ENCODE measurements at places on chromosomes 5 and 9. TPM values are rescaled to one million over a fixed set of nuclear protein-coding genes. Genes with fewer than 3 reads are reported as not detected.

- DNase-seq, result peak; percentile 45
Measured at GRCh38 chr9:26292943-26293342, 599.7 kb downstream of the CAAP1 start.

- peak; percentile 71 for DNase-seq
Measured at GRCh38 chr5:107743373-107744000, 72.8 kb upstream of the EFNA5 start.

Gene ZNF658
- total RNA-seq, result 5.9 TPM

DNA sequence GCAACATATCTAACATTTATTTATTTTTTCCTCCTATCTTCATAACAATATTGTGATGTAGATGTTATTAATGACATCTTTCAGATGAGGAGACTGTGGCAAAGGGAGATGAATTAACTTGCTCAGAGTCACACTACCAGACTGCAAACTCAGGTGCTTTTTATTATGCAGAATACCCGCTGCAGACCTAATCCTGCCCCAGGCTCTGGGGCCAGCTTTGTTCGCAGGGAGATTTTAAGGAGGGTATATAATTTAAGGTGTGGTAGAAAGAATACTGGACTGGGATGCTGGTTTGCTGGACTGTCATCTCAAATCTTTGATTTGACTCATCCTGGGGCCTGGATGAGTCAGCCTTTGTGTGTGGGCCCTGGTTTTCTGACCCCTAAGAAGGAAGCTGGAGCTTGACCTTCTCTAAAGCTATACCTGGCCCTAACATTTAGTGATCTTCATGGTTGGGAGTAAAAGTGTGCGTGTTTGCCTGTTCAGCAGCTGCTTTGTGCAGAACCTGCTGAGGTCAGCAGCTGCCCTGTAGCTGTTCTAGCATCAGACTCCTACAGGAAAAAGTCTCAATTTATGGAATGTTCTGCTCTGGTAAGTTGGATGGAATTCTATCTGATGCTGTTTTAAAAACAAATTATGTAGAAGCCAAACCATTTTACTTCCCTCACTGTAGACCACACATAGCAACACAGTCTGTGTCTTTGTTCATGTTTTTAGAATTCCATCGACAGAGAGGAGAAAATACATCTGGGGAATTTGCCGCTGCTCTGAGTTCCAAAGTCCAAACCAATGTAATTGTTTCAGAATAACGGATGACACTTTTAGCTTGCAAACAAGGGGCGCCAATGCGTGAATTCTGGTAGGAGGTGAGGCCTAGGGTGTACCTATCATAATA, 4.5 kb downstream of the SLC36A1 start:
- DNase-seq, result peak; percentile 13

Gene TRIM7
- total RNA-seq, result 16.3 TPM

DNA sequence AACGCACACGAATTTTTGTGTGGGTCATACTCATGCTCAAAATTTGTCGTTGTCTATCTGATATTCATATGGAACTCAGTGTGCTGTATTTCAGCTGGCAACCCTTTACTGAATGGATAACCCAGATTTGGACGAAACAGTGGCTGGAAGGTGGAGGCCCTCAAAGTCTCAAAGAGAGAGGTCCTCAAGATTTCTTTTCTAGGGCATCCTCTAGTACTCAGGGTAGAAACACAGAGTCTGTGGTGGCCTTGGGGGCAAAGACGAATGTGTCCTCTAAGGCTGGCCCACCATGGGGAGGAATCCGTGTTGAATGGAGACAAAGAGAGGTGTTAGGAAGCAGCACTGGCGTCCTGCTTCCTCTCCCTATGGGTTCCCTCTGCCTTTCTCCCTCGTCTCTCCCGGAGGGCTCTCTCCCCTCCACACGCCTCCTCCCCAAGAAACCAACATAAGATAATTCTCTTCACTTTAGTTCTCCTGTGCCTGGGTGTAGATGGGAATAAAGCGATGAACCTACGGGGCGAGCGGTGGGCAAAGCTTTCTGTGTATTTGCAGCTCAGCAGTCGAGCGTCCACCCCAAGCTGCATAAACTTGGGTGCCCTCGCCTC, 333.7 kb downstream of the CWC27 start:
- no peak for DNase-seq

Gene NKD2
- not detected for total RNA-seq

Gene ZNF879
- 3.8 TPM for total RNA-seq

Gene GABRA1
- total RNA-seq, result not detected

DNA sequence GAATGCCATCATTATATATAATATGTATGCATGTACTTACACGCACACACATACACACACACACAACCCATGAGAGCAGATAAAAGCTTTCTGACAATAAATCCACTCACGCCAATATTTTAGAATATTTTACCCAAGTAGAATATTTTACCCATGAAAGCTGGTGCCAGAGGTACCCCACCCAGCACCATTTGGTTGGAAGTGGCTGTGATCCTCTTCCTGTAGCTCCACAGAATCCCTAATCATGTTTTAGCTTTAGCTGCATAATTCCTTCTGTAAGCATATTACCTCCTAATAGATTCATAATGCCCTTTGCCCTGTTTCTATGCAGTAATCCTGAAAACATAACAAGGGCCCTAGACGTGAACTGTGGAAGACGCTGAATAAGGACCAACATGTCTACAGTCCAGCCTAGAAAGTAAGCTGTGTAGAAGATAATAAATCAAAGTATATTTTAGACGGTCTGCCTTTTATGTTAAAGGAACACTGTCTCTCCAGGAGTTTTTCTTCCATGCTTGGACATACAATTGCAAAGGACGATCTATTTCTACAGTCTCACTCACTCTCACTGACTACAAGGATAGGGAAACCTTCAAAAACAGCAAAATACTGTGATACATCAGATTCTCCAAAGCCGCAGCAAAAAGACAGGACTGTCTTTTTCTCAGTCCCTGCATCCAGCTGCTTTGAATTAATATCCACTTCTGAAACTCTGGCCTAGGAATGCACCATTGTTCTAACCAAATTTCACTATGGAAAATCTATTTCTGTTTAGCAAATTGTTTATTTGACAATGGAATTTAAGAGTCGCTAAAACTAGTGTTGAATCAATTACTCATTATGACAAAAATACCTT, 98.2 kb downstream of the USP20 start:
- no peak for DNase-seq

- no peak for DNase-seq
Measured at GRCh38 chr5:129698661-129699060, 49.2 kb upstream of the MINAR2 start.

GRCh38 chr5:132372542-132372941, 3.0 kb downstream of the SLC22A5 start:
- DNase-seq, result no peak

DNA sequence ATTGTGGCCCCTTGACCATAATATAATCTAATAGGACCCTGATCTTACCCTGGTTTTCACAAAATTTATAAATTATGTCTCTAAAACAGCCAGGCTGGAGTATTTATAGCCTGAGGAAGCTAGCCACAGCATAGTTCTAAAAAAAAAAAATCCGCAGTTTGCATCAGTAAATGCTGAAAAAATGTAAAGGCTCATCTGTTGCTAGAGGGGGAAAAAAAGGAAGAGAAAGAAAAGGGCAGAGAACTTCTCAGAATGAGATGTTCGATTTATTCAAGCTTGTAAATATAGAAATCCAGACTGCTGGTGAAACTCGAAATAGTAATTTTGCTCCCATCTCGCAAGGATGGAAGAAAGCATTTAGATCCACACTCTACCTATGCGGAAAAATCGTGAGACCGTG, 467.5 kb downstream of the NTRK2 start:
- no peak for DNase-seq

- no peak for DNase-seq
Measured at GRCh38 chr5:75993183-75993582, 90.0 kb upstream of the SV2C start.

- no peak for DNase-seq
Measured at GRCh38 chr5:88679638-88680037, 203.3 kb downstream of the MEF2C start.

DNA sequence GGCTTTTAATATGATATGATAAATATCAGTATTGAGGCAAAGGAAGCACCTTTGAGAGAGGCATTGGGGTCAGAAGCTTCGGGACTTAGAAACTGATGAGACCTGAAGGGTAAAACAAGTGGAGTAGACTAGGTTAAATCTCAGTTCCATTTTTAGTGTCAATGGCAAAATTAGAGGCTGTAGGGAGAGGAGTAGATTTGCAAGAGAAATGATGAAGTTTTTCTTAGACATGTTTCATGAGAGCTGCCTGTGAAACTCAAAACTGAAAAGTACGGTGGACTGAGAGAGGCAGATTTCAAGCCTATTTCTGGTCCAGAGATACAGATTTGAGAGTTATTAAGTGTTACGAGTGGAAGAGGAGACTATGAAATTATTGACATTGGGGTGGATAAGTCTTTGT, 278.5 kb downstream of the TAF11L14 start:
- no peak for DNase-seq

DNA sequence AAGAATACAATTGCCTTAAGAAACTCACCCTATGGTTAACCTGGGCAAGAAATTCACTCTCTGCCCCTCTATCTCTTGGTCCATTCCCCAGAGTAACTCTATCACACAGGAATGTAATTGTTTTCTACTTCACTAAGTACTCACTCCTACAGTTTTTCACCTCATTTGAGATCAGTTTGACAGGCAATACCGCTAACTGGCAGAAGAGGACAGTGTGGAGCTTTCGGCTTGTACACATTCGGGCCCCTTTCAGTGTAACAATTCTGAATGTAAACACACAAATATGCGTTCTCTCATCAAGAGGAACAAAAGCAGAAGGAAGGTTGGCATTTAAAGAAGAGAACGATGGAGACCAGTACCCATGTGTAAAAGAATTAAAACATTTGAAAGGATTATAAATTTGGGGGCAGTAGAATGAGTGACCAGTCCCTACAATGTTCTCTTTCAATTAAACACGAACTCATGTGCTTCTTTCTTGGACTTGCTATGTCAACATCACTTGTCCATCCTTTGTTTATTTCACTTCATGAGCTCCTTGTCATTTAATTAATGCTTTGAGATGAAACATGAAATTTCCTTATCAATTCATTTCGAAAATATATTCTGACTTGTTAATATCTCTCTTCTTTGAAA, 188.5 kb upstream of the GRAMD2B start:
- DNase-seq, result peak; percentile 13

GRCh38 chr5:149485655-149486615, 65.3 kb downstream of the CSNK1A1 start:
- peak; percentile 99 for DNase-seq

DNA sequence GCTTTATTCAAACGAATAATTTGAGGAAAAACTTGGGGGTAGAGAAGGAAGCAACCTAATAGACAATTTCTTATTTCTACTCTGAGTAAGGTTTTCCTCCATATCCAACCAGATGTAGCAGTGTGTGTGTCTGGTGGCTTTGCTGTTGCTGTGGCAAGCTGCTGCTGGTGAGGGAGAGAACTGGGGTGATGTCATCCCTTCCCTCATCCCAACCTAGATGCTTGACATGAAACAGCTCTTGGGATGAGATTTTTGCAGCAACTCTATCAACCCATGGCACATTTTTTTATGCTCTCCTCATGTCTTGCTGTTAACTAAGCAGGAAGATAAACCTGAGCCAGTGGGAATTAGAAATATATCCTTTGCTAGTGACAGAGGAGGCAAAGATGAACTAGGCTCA, 135.8 kb downstream of the PCSK1 start:
- DNase-seq, result peak; percentile 28

DNA sequence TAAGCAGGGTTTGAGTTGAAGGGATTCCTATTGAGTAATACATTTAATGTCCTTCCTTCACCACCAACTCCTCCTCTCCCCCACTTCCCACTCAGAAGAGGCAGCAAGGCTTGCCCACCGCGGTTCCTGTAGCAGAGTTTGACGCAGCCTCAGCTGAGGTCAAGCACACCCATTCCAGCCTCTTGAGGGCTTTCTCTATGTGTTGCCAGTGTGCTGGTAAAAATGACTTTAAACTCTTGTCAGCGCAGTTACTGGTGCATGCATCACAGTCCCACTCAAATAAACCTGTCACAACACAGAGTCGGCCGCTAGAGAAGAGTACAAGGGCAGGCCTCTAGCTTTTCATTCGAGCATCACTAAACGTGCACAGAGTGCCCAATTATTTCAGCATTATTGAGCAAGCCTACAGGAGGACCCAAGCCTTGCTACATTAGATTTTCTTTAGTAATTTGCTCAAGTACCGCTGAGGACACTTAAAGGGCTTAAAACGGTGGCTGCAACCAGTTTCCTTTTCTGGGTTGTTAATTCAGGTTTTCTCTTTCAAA, 79.6 kb downstream of the TLE4 start:
- no peak for DNase-seq

Gene SOX30
- total RNA-seq, result not detected

DNA sequence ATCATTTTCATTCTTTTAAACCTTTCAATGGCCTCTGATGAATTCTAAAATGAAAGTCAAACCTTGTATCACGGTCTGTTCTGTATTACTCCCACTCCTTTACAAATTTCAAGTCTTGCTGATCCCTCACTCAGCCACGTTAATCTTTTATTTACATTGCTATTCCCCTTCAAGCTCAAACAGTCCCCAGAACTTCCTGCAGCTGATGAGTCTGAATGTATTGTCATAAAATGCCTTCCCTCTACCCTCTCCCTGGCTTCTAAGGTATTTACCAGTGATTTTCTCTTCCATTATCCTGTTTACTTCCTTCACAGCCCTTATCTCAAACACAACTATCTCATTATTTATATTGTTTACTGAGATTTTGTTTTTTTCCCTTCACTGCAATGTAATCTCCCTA, 562.3 kb upstream of the C9orf72 start:
- DNase-seq, result peak; percentile 11

Gene SH3TC2
- total RNA-seq, result 57.8 TPM

DNA sequence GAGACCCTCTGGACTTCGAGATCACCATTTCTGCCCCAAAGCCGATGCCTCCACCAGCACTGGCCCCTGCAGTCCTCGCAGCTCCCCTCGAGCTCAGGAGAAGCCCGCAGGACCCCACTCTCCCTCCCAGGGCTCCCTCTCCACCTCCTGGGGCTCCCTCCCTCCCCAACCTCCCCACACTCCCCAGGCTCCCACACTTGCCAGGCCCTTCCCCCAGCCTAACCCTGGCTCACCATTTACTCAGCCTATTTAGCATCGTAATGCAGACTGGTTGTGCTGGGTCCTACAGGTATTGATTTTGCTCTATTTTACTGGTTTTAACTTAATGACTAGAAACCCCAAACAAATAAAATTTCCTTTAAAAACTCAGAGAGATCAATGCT, 23.7 kb upstream of the TMEM250 start:
- no peak for DNase-seq

DNA sequence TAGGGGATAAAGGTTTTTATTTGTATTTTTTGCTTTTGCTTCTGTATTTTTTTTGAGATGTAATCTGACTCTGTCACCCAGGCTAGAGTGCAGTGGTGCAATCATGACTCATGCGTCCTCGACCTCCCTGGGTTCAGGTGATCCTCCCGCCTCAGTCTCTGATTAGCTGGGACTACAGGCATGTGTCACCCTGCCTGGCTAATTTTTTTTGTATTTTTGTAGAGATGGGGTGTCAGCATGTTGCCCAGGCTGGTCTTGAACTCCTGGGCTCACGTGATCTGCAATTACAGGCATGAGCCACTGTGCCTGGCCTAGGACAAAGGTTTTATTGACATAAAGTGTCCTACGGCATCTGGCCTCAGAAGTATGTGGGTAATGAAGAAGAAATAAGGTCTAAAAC, 297.1 kb upstream of the C9orf72 start:
- DNase-seq, result peak; percentile 38

GRCh38 chr5:157772127-157772526, 28.6 kb downstream of the LSM11 start:
- no peak for DNase-seq

Gene INSL6
- not detected for total RNA-seq

Gene CTNND2
- total RNA-seq, result not detected

Measured in mammary epithelial cell (primary cell).